ENCODE measurements at places on chromosomes 16 and 17. TPM values are rescaled to one million over a fixed set of nuclear protein-coding genes. Genes with fewer than 3 reads are reported as not detected.

GRCh38 chr17:49738456-49739163 lies 25.3 kb downstream of the FAM117A start:
- peak; percentile 41 for DNase-seq

DNA sequence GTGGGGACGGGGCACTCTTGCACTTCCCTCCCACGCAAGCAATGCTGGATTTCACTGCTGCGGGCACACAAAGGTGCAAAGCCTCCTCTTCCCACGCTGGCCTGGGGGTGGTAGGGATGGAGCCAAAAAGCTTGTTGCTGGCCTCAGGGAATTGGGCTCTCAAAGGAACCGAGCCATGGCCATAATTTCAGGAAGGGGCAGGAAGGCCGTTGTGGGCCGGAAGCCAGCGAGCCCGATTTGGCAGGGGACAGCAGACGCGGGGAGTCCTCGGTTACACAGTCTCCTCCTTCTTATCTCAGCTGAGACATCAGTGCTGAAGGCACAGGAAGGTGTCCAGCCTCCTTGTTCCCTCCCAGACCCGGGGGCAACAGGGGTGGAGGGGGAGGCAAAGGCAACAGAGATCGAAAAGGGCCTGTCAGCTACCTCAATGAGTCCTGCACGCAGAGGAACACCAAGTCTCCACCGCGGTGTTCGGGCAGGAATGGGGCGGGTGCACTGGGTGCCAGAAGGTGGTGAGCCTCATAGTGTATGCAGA lies 59.5 kb downstream of the SLFN11 start:
- peak; percentile 67 for DNase-seq

GRCh38 chr17:56581635-56582627 lies 11.6 kb upstream of the NOG start:
- DNase-seq: no peak

- no peak for DNase-seq
Observed at GRCh38 chr17:76946772-76947135, 78.5 kb downstream of the MGAT5B start.

GRCh38 chr17:82915010-82915756 lies 75.4 kb upstream of the ZNF750 start:
- no peak for DNase-seq

IQCK gene
- 6.0 TPM for total RNA-seq

- peak; percentile 88 for DNase-seq
Observed at GRCh38 chr17:78253946-78254672, 22.7 kb downstream of the TMEM235 start.

C16orf46 gene
- 0.88 TPM for total RNA-seq

DNA sequence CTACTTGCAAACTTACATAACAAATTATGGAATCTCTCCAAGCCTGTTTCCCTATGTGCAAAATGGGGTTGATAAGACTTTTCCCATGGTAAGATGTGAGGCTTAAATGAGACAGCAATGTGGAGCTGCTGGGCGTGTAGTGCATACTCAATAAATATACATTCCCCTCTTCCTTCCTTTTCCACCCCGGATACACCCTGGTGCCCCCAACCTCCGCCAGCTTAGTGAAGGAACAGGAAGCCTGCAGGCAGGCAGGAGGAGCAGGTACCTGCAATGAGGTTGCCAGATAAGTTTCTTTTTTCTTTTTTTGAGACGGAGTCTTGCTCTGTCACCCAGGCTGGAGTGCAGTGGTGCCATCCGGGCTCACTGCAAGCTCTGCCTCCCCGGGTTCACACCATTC lies 14.9 kb downstream of the C17orf50 start:
- DNase-seq: no peak

GRCh38 chr17:62790564-62790986 lies 17.5 kb downstream of the MARCHF10 start:
- no peak for DNase-seq

DNA sequence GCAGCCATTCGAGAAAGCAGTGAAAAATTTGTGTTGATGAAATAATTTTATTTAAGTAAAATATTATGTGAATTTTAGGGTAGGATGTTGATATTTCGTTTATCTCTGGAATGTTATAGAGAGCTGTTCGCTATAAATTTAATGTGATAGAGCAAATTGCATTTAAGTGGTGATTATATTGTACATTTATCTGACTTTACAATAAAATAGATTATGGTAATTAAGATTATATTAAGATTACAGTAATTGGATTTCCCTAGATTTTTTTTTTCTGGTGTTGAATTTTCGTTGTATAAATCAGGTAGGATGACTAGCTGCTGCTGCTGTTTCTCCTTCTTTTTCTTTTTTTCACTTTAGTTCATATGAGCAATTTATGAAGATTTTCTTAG lies 71.0 kb downstream of the AATF start:
- DNase-seq: no peak

- DNase-seq: no peak
Observed at GRCh38 chr17:42456223-42457106, 2.2 kb upstream of the ATP6V0A1 start.

KRTAP1-1 gene
- not detected for total RNA-seq

GRCh38 chr17:56506349-56506748 lies 87.2 kb upstream of the NOG start:
- no peak for DNase-seq

DNA sequence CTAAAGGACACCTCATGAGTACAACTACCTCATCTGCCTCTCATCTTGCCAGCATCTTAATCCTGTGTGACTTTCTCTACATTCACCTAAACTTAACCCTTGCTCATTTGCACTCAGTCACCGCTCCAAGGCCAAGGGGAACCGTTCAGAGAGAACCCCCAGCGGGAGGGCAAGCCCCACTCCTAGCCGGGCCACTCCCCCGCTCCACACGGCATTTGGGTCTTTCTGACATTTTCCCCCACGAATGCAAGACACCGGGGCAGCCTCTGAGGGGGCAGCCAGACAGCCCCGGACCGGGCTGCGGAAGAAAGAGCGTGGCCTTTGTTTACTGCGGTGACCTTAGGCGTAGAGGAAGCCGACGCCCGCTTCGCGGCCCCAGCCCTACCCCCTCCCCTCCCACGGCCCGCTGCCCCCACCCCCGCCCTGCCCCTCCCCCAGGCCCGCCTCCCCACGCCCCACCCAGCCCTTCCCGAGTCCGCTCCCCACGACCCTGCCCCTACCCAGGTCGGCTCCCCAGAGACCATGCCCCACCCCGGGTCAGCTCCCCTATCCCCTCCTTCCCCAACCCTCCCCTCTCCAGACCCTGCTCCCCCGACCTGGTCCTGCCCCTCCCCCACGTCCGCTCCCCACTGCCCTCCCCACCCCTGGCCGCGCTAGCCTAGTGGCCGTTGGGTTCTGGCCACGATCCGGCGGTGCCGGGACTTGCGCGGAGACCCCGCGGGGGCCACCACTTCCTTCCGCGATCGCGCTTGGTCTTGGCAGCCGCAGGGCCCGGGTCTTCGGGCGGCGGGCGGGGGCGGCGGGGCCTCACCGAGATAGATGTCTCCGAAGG lies 789 bp downstream of the CSNK1D start:
- DNase-seq: peak; percentile 56

DNA sequence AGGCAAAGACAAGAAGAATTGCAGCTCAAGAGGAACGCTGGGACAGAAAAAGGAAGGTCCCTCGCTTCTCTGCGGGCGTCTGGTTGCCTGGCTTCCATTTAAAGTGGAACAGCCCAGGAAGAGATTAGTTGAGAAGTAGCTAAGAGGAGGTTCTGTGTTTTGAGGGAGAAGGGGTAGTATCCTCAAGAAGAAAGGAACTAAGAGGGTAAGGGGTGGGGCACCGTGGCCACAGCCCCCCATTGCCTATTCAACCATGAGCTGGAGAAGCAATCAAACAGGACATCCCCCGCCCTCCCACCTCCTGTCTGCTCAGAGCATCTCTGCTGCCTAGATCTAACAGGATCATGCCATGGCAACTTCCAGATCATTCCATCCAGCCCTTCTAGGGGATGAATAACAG lies 18.1 kb upstream of the CALB2 start:
- DNase-seq: no peak

DNA sequence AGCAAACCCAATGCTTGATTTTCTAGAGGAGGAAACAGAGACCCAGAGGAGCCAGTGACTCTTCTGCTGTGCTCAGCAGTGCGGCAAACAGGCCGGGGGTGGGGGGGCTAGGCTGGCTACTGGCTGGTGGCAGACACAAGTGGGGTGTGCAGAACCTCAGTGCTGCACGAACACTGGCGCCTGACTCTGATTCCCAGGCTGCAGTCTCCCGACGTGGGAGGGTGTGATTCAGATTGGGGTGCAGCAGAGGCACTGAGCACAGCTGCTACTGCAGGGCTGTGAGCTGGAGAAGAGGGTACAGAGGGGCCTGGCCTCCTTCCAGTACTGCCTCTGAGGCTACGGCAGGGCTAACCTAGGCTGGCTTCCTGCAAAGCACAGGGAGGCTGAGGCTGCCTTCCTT lies 8.1 kb downstream of the RPL19 start:
- no peak for DNase-seq

- DNase-seq: no peak
Observed at GRCh38 chr17:81323083-81323369, 27.9 kb upstream of the SLC38A10 start.

TMEM235 gene
- not detected for total RNA-seq

GRCh38 chr16:87119748-87120147 lies 197.4 kb downstream of the C16orf95 start:
- DNase-seq: no peak

GRCh38 chr16:21075252-21075651 lies 75.4 kb downstream of the DNAH3 start:
- DNase-seq: no peak

GRCh38 chr16:50692999-50693781 lies at the start of gene NOD2:
TSS of gene NOD2 (plus strand) at chr16:50693606. CDS start at chr16:50699496, 5,890 bp downstream.
- DNase-seq: no peak

PDILT gene
- total RNA-seq: not detected

- no peak for DNase-seq
Observed at GRCh38 chr16:28935346-28935745, 3.6 kb downstream of the CD19 start.

KRT40 gene
- total RNA-seq: not detected

SIAH1 gene
- total RNA-seq: 11.5 TPM

DNA sequence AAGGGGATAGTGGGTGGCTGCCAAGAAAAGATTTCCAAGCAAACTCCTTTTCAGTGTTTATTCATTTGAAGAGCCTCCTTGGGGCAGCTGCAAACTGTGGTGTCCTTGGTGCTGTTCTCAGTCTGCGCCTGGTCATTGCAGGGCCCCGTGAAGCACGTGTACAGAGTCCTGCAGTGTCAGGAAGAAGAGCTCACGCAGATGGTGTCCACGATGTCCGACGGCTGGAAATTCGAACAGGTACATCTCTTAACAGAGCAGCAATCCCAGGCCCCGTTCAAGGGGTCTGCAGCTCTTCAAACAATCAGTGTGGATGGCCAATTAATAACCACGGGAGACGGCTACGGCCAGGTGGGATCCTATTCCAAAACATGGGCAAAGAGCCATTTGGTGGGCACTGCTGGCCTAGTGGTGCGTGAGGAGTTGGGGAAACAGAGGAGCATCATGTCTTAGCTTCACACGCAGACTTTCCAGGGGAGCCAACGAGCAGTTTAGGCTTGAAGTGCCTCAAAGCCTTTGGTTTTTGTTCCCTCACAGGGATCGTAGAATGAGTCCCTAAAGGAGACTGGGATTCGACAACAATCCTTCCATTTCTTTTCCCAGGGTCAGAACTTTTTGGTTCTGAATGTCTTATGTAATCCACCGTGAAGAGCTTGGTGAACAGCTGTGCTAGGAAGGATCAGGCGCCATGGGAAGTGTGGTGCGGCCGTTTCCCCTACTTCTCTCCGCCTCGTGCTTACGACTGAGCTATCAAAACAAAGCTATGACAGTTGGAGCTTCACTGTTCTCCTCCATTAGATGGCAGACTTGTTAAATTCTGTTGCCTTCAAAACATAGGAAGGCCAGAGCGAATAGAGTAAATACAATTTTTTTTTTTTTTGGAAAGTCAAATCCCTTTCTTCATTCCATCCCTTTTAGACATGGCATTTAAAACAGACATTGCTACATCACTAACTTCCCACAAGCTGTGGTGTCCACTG lies 12.6 kb downstream of the KCTD2 start:
- DNase-seq: peak; percentile 36

RAB37 gene
- total RNA-seq: 1.9 TPM

- DNase-seq: no peak
Observed at GRCh38 chr17:57174591-57174990, 81.7 kb upstream of the MSI2 start.

DNA sequence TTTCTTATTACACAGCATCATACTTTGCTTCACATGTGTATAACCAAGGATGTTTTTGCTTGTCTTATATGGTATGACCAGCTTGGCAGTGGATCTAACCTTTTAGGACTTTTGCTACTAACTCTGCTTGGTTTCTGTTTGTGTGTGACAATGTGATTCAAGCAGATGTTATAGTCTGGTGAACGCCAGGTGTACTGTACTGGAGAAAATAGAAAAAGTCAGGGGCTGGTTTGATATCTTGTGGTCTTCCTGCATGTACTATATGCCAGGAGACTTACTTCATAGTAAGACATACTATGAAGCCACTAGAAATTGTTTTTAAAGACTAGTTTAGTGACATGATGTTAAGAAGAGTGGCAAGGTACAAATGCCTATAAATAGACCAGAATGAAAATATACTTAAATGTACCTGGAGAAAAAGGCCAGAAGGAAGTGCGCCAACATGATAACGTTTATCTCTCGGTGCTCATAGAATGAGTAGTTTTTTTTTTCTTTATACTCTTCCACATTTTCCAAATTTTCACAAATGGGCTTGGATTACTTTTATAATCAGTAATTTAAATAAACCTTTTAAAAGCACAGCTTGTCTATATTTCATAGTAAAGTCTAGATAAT lies 112.3 kb downstream of the PRKCA start:
- DNase-seq: no peak

DNA sequence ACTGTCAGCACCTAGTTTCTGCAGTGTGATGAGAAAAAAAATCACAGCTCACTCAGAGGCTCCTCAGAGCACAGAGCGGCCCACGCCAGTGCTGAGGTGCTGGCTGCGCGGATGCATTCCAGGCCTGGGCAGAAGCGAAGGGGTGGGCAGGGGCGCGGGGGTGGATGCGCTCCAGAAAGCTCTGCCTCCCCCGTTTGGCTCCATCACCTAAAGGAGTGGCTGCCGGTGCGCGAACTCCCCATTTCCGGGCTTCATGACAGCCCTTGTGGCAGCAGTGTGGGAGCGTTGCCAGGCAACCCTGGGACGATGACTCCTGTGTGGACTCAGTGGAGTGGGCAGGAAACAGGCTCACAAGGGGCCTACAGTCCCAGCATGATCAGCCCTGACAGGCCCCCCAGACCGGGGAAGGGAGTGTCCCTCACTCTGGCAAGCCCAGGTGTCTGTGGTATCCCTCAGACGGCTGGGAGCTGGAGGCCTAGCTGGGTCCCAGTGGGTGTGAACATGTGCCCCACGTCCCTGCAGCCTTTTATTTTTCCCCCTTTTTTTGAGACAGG lies 32.8 kb upstream of the NUDT16L1 start:
- DNase-seq: peak; percentile 51

- peak; percentile 80 for DNase-seq
Observed at GRCh38 chr17:79840269-79840988, 1.2 kb upstream of the CBX4 start.

DNA sequence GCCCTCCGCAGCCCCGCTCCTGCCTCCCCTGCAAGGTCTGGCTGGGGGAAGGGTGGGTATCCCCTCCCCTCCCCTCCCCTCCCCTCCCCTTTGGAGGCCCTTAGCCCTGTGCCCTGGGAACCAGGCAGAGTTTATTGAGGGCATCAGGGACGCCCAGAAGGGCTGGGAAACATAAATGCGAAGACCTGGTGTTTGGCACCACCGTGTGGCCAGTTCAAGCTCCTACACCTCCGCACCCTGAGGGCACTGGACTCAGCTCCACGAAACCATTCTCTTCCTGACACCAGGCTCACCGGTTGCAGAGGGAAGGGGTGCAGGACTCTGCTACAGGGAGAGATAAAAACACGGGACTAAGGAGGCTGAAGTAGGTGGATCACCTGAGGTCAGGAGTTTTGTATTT lies 1.0 kb upstream of the AIPL1 start:
- DNase-seq: peak; percentile 29
